Suprapubic skin (tissue), 4 donors: ENCODE measurements at places on chromosomes 5 and 9.
A peak's percentile ranks its signal among the peaks of the same experiment; 100 is the strongest.

GRCh38 chr9:80485420-80486250 is 913.9 kb downstream of the TLE4 start:
- no peak for DNase-seq

DNA sequence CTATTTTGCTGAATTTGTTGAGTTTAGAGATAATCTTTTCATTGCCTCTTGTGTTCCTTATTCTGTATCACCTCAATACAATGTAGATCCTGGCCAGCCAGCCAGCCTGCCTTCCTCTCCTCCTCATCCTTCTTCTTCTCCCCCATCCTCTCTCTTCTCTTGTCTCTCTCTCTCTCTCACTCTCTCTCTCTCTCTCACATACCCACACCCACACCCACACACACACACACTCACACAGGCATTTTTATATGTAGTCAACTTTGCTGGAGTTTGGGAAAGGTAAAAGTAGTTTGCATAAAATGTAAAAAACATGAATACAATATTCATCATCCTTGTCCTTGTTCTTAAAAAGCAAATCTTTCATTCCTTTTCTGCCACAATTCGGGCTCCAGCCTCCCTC is 60.5 kb downstream of the ZFAND5 start:
- DNase-seq, result no peak

DNA sequence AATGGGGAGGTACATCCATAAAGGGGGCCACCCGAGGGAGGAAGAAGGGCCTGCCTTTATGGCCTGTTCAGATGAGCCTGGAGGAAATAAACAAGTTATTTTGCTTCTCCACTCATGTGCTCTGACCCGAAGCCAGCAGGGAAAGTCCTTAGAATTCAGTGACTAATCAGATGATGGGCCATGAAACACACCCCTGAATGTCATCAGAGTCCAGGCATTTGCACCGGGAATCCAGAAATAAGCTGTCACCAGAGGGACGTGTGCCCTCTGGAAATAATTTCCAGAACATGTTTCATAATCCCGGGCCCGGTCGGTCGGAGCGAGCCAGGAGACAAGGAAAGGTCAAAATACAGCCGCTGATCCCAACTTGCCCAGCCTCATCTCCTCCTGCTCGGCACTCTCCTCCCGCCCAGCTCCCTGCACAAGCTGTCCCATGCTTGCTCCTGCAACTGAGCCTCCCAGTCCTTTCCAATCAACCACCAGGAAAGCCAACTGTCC is 73.6 kb upstream of the ZNF622 start:
- peak; percentile 90 for DNase-seq

DNA sequence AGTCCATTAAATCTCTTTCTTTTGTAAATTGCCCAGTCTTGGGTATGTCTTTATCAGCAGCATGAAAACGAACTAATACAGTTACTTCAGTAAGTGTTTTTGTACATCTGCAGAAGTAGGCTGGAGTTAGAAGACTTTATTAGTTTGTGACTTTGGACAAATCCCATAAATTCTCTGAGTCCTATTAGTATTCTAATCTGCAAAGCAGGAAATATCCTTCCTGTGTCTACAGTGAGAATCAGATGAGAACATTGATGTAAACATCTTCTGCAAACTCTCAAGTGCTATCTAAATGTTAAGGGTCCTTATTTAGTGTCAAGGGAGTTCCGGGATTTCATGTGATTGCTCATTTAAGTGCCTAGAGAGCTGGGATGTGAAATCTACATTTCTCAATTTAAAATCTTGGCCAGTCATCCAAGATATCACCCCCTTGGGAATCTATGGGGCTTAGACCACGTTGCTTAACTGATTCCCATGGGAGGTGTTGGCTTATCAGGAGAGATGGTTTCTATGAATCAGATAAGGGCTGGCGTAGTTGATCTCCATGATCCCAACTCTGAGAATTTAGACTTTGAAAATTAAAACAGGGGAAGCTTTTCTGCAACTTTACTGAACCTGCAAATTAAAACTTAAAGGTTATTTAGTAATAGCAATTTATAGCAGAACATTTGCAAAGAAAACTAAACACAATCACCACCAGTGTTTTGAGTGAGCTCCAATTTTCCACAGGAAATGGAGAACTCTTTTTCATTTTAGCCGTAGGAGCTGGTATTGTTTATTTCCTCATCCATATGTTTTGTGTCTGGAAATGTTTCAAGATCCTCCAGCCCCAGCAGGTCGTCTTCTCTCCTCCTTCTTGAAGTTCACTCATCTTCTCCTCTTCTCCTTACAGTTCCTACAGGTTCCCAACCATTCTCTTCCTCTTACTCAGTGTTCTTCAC is 241.6 kb upstream of the CD180 start:
- DNase-seq, result no peak

DNA sequence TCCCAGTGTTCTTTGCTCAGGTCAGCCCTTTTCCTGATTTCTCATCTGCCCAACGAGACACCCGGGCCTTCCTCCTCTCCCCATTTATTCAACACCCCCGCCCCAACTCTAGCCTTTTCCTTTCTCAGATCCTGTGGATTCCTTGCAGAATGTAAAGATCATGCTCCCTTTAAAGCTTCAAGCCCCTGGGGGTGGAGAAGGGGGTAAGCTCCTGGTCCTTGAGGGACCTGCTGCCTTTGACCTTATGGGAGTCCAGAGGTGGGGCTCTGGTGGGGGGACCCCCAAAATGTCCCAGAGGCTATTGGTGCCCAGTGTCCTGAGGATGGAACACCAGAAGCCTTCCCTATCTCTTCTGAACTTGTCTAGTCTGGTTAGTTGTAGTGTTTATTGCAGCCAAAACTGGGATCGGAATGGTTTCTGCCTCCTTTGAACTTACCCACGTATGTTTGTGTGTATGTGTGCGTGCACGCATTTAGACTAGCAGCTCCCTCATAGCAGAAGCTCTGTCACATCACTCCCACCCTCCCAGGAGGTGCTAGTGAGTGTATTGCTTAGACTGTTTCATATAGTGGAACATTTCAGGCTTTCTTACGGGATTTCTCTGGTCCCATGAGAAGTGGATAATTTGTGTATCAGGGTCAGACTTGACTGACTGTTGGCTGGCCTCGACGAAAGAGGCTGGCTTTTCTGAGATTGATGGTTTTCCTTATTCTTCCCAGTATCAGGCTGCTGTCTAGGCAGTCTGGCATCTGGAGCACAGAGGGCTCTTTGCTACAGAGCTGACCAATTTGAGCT is 1.1 kb downstream of the GALNT10 start:
- no peak for DNase-seq

GRCh38 chr9:134623258-134624066 is 18.1 kb upstream of the COL5A1 start:
- DNase-seq, result peak; percentile 70

GRCh38 chr9:101578378-101578777 is 16.4 kb downstream of the PPP3R2 start:
- no peak for DNase-seq

DNA sequence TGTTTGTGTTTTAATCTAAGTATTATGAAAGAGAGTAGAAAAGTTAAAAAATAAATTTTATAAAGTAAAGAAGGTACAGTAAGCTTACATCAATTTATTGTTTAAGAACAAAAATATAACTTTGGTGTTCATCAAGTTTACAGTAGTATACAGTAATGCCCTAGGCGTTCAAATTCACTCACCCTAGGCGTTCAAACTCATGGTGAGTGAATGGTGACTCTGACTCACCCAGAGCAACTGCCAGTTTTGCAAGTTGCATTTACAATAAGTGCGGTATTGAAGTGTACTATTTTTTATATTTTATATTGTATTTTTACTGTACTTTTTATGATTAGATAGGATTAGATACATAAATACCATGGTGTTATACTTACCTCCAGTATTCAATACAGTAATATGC is 421.3 kb downstream of the CDH12 start:
- no peak for DNase-seq

- no peak for DNase-seq
These were observed 35.1 kb upstream of the PCA3 start for GRCh38 chr9:76729116-76729515.
